ENCODE measurements at places on chromosomes 5 and 9.

DNA sequence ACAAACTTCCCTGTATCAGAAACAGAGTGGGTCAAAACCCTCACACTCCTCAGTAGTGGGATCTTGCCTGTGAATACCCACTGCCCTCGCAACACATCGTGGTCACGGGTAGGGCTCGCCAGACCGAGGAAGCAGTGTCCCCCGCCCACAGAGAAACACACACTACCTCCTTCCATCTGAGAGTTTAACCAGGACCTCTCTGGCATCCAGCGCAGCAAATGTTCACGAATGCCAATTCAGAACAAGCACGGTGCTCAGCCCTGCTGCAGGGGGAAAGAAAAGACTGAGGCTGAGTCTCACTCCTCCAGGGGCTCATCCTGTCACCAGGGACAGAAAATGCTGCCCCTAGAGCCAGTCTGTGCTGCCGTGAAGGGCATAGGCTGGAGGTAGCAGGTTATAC, 42.5 kb upstream of the SYNPO start:
- DNase-seq: no peak

GRCh38 chr9:95580812-95581761, 64.3 kb upstream of the PTCH1 start:
- no peak for DNase-seq

DNA sequence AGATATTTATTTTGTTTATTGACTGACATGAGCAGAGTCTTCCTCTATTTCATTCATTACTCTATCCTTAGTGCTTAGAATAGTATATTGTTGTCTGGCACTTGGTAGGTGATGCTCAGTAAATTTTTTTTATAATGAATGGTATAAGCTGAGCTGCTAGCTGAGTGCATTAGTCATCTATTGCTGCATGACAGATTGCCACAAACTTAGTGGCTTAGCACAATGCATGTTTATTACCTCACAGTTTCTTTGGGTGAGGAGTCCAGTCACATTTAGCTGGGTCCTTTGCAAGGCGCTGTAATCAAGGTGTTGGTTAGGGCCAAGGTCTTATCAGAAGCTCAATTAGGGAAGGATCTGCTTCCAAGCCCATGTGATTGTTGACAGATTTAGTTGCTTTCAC, 23.1 kb downstream of the SMAD5 start:
- DNase-seq: no peak

- DNase-seq: no peak
These were observed 5.8 kb downstream of the FPGS start for GRCh38 chr9:127808347-127809001.

GRCh38 chr9:119412399-119412798, 43.2 kb upstream of the BRINP1 start:
- DNase-seq: no peak

DNA sequence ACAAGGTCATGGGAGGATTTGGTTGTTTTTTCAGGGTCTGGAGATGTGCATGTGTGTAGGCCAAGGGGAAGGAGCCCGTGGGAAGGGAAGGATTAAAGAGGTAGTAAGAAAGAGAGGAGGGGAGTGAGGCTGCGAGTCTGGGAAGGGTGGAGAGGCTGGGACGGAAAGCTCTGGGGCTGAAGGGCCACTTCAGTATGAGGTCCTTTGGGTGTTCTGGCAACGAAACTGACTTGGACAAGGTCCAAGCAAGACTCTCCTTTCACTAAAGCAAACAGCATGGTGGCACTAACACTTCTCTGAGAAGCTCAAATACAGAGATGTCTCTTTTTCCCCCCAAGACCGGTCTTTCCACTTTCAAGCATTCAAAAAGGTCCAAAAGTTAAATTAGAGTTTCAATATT, 394.5 kb downstream of the ARHGEF28 start:
- DNase-seq: no peak

- no peak for DNase-seq
These were observed 17.1 kb downstream of the TPPP start for GRCh38 chr5:675871-676698.

GRCh38 chr5:71782393-71782770, 63.3 kb downstream of the CARTPT start:
- no peak for DNase-seq

DNA sequence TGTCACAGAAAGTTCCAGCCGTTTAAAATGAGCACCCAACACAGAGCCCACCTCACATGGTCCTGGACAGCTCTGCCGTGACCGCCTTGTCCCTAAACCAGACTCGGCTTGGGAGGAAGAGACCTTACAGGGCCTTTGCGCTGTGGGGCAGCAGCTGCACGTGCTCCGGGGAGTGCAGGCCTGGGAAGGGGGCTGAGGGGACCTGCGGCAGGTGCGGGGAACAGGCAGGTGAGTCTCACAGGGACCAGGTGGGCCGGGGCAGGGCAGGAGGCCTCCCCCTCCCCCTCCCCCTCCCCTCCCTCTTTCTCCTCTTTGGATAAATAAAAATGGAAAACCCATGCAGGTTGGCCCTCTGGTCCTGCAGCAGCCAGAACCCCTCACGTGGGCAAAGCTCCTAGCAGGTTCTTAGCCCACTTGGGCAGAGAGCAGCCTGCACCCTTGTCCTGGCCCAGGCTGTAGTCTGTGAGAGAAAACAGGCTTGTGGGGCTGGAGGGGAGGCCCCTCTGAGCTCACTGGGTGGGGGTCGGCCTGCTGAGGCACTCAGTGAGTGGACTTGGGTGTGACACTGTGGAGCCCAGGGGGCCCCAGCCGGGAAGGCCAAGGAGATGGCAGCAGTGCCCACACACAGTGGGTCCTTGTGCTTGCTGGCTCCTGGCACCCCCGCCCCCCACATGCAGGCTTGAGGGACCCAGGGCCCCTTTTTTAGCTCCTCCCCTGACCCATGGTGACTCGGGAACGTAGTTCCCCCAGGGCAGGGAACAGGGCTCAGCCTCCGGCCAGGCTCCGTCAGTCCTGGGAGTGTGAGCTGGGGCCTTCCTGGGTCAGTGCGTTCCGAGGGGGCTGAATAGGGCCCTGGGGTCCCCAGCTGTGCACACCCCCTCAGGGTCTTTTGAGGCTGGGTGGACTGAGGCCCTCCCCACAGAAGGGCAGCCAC, 40.0 kb upstream of the CACNA1B start:
- no peak for DNase-seq

- DNase-seq: no peak
These were observed 94.3 kb downstream of the PCDH1 start for GRCh38 chr5:141783947-141784296.

DNA sequence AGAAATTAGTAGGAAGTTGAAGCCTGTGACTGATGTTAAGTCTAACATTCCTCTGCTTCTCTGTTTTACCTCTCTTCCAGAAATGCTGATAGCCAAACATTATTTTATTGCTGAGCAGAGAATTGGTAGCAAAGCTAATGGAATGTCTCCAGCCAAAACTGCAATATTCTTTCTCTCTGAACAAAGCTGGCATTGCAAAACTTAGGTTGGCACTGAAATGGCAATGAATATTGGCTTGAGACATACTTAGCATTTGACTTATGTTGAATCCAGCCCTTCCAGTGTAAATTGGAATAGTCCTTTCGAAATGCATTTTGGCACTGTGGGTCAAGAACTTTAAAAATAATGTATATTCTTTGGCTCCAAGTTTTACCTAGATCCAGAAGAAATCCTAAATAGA, 21.1 kb downstream of the FAF2 start:
- DNase-seq: no peak

GRCh38 chr9:85898332-85898731, 42.6 kb upstream of the NAA35 start:
- no peak for DNase-seq

DNA sequence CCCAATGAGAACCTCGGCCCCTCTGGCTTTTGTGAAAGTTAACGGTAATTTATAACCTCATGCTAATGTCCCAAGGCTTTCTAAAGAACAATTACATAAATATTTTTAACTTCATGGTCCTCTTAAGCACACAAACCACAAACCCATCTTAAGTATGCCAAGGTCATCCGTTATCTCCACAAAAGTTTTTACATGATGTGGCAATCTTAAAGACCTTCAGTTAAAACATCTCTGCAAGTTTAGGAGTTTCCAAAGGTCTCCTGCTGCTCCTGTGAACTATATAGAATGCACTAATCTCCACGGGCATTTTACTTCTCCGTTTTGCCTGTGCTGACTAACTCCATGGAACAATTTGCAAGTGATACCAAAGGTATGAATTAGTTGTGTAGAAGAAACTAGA, 228.2 kb downstream of the TLE1 start:
- no peak for DNase-seq

GRCh38 chr9:35495984-35496383, 6.1 kb downstream of the RUSC2 start:
- DNase-seq: no peak

GRCh38 chr5:142671801-142672200, 14.1 kb downstream of the FGF1 start:
- no peak for DNase-seq

DNA sequence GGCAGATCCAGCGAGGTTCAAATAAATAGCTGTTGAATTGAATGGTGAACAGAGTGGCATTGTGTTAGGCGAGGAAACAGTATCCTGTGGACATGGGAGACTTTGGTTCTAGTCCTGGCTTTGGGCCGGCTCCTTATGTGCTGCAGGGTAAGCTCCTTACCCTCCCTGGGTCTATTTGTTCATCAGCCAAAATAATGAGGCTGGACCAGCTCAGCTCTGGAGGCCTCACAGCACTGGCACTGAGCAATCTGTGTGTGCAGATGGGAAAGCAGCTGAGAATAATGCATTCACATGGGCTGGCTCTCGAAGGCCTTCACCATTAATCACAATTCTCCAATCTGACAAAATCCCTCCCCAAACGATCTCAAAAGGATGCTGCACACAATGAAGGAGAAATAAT, 81.9 kb downstream of the APBA1 start:
- DNase-seq: no peak

GRCh38 chr5:126525630-126526245, 69.3 kb downstream of the ALDH7A1 start:
- DNase-seq: no peak

- no peak for DNase-seq
These were observed 61.9 kb upstream of the ELL2 start for GRCh38 chr5:96023518-96023917.

- no peak for DNase-seq
These were observed 64.5 kb downstream of the STARD4 start for GRCh38 chr5:111447822-111448221.

DNA sequence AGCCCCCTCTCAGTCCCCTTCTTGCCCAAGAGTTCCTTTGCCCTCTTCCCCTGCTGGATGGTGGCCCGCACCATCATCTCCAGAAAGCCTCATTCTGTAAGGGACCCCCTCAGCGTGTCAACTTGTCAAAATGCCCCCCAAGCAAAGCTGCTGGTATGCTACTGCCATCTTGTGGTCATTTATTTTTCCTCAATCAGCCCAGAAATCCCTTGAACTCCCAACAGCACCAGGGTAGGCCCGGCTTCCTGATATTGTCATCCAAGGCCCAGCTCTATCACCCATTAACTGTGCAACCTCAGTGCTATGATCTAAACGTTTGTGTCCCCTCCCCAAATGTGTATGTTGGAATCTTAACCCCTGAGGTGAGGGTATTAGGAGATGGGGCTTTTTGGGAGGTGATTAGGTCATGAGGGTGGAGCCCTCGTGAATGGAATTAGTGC, 53.2 kb upstream of the FBXW11 start:
- DNase-seq: no peak

DNA sequence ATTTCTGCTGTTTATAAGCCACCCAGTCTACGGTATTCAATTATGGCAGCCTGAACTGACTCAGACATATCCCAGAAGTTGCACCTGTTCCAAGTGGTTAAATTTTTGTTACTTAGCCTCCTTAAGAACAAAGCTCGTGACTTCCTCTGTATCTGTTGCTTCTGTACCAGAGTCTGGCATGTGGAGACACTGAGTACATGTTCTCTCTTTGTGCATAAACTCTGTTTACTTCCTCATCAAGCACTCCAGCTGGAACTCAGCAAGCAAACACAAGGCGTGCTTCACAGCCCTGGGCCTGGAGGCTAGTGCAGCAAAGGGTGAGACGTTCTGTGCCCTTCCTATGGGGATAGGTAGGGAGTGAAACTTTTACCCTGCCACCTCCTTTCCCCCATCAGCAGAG, 19.0 kb downstream of the C9orf152 start:
- DNase-seq: no peak

DNA sequence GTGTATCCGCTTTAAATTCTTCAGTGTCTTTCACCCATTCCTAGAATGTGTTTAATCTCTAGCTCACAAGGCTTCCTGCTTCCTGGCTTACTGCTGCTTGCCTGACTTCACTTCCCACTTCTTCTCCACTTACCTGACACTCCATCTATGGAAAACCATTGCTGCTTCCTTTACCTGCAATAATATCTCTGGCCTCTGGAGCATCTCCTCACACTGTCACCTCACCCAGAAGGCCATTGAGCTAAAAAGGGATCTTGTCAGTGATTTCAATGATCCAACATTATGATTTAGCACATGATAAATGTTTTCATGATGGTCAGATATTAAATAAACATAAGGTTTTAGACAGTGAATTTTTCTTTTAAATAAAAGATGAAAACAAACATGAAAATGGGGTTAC, 281.1 kb downstream of the MRPS30 start:
- no peak for DNase-seq

DNA sequence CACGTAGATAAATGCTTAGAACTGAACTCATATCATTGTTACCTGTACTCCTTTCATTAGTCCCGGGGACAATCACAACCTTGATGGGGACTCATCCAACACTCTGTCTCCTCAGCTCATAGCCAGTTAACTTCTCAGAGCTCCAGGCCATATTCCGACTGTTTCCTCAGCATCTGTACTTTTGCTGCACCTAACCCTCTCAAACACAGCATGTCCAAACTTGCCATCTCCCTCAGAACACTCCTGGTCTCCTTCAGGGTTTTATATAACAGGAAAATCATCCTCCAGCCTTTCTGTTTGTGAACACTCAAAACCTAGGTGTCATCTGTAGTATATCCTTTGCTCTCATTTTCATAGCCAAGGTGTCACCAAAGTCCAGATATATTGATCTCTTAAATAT, 150.5 kb downstream of the CDH6 start:
- DNase-seq: no peak

DNA sequence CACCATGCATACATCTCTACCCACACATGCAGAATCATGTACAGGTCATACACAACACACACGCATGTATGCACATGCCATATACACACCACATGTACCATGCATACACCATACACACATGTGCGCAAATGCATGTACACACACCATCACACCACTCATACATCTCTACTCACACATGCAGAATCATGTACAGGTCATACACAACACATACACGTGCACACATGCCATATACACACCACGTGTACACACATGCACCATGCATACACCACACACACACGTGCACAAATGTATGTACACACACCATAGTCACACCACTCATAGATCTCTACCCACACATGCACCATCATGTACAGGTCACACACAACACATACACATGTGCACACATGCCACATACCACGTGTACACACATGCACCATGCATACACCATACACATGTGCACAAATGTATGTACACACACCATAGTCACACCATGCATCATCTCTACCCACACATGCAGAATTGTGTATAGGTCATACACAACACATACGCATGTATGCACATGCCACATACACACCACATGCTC, 14.0 kb downstream of the GRIN1 start:
- DNase-seq: no peak

GRCh38 chr9:92963831-92964606, 16.7 kb downstream of the FGD3 start:
- DNase-seq: peak; percentile 63

GRCh38 chr9:17881371-17881770, 302.5 kb downstream of the SH3GL2 start:
- DNase-seq: no peak

GRCh38 chr5:42759456-42759855, 2.8 kb downstream of the CCDC152 start:
- no peak for DNase-seq

GRCh38 chr5:164504141-164504772, 998.8 kb downstream of the MAT2B start:
- DNase-seq: peak; percentile 6

- DNase-seq: no peak
These were observed 18.4 kb downstream of the RNF130 start for GRCh38 chr5:180053061-180053602.

Data from T-helper 1 cell (primary cell).